ENCODE measurements at places on chromosomes 2 and 18.
A peak's percentile ranks its signal among the peaks of the same experiment; 100 is the strongest.

DNA sequence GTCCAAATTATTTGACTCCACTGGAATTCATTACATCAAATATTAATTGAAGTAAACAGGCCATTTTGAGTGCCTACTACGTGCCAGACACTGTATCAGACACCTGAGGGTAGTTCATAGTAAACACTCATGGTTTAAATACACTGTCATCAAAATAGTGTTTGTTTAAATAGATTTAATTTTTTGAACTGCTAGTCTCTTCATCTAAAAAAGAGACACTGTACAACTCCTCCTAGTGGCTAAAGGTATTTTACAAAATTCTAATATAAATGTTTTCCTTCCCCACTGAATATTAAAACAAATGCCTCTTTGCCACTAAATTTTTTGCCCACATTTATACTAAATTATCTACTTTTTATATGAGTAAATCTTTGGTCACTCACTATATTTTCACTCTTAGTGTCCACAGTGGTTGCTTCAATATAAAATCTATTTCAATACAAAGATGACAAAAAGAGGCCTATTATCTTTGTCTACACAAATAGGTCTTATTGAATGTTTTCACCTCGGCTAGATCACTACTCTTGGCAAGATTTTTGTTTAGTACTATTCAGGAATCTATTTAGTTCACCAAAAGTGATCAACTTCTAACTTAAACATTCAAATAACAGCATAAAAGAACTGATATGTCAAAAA, 122.1 kb downstream of the TMEM247 start:
- DNase-seq: no peak

DNA sequence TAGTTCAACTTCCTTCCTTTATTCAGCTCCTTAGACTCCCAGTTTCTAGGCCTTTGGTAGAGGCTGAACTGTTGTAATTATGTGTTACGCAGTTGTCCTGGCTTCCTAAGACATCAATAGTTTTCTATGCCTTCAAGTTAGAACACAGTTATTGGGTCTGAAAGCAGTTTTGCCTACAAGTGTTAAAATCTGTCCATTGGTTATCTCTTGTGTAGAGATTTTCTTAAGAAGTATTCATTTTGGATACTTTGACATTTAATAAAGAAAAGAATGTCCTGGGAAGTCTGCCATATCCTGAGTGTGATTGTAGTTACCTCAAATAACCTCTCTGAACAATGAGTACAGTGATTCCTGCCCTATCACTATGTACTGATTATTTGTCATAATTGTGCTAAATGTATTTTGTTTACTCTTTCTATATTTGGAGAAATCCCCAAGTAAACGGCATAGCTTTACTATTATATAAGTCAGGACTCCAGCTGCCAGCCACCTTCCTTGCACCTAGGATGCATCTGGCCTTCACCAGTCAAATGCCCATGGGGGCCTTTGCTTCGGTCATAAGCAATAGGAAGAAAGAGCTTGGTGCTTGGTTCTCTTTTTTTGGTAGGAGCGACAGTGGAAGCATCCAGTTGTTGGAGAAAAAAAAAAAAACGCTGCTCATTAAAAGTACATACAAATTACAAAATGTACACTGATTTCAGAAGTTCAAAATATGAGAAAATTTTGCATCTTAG, 449.5 kb upstream of the PKDCC start:
- DNase-seq: no peak

- no peak for DNase-seq
Measured at GRCh38 chr2:45210462-45211195, 201.4 kb upstream of the SIX2 start.

- DNase-seq: peak; percentile 60
Measured at GRCh38 chr2:5365871-5366461, 326.2 kb upstream of the SOX11 start.

GRCh38 chr2:111983478-111984212, 71.4 kb upstream of the TMEM87B start:
- no peak for DNase-seq

GRCh38 chr2:210762604-210763588, 206.5 kb downstream of the CPS1 start:
- DNase-seq: no peak

GRCh38 chr2:177604271-177605065, 211.9 kb downstream of the AGPS start:
- peak; percentile 56 for DNase-seq

GRCh38 chr2:68110102-68110501, 47.3 kb upstream of the C1D start:
- DNase-seq: peak; percentile 35

DNA sequence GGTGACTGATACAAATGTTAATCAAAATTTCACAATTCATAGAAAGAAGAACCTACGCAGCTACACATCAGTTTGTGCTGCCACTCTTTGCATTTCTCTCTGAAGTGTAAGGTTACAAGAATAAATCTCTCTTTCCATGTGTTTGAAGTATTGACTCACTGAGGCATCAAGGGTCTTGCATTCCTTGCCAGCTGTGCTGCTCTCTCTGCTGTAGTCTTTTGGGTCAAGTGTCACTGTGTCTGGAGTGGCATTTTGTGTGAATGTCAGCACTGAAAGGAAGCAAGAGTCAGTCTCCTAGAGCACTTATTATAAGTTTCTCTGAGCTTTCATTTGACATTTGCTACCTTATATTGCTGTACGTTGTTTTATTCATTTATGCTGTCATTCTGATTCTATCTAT, 1696.1 kb upstream of the LRRTM1 start:
- DNase-seq: no peak

DNA sequence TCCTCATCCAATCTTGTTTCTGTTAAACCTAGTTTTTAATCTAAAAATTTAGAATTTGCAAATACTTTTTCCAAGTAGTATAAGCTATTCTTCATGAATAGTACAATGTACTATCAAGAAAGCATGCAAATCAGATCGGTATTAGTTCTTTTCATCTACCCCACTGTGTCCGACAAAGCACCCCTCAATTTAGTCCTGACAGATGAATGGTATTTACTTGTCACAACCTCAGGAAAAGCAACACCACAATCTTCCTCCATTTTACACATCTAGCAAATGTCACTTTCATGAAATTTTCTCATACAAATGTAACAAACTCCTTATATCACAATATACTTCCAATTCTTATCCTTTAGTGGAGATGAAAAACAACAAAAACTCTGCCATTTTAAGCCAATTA, 163.8 kb downstream of the PDE11A start:
- DNase-seq: no peak

- DNase-seq: no peak
Measured at GRCh38 chr2:136572335-136572734, 193.0 kb upstream of the THSD7B start.

GRCh38 chr2:26072925-26073768, 39.3 kb downstream of the RAB10 start:
- peak; percentile 73 for DNase-seq

DNA sequence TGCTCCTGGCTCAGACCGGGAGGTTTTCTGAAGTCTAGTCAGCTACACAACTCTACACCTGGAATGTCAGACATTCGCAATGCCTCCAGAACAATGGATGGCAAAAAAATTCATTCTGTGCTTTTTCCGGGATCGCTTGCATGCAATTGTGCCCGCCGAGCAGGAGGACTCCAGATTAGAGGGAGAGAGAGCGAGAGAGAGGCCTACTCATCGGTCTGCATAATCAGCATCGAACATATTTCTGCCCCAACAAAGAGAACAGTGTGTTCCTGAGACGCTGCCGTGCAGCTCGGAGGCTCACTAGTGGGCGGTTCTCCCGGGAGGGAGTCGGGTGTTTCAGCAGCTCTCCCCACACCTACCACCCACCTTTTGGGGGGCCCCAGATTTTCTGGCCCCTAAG, 117.1 kb downstream of the KLHL29 start:
- DNase-seq: no peak

DNA sequence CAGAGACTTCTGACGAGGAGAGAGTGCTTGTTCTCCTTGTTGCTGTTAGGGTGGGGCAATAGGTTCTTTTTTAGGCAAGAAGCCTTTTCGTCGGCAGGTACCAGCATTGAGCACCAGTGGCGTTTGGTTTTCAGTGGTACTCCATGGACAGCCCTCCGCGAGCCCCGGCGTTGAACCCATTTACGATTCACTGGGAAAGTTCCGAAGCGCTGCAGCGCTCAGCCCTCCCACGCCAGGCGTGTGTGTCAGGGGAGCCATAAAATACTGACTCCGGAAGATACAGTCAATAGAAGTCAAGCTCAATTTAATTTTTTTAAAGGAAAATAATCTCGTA, 494 bp upstream of the ROCK1 start:
- no peak for DNase-seq

GRCh38 chr2:238774071-238774470, 73.8 kb upstream of the TWIST2 start:
- DNase-seq: no peak

GRCh38 chr18:76134628-76135027, 360.4 kb downstream of the ZNF516 start:
- DNase-seq: no peak

DNA sequence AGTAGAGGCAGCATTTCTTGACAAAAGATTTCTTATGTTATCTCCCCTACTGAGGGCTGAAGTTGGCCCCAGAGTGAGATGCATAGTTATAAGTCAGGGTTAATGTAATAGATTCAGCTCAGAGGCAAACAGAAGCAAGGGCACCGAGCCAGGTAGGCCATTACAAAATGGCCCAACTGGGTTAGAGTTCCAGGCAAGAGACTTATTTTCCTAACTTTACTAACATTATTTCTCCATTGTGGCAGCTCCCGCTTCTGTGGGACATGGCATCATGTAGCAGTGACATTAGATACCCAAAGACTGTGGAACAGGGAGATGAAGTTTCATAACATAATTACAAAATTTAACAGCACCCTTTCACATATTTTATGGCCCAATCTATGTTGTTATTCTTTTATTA, 27.1 kb downstream of the TSPYL6 start:
- DNase-seq: no peak

- no peak for DNase-seq
Measured at GRCh38 chr2:174332217-174332963, 2.4 kb upstream of the SP9 start.

DNA sequence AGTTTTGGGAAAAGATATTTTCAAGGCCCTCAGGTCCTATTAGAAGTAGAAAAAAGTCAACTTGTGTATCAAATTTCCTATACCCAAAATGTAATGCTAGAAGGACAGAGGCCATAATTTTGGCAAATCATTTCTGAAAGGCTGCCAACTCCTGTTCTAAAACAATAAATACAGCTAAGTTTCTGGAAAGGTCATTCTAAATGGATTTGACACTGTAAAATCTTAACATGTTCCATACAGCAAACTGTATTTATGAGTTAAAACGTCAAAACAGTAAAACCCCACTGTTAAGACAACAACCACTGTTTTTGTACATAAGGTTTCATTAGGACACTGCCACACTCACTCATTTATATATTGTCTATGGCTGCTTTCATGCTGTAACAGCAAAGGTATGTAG, 9.7 kb downstream of the FAM98A start:
- DNase-seq: no peak

- no peak for DNase-seq
Measured at GRCh38 chr2:118292991-118293390, 204.7 kb downstream of the INSIG2 start.

DNA sequence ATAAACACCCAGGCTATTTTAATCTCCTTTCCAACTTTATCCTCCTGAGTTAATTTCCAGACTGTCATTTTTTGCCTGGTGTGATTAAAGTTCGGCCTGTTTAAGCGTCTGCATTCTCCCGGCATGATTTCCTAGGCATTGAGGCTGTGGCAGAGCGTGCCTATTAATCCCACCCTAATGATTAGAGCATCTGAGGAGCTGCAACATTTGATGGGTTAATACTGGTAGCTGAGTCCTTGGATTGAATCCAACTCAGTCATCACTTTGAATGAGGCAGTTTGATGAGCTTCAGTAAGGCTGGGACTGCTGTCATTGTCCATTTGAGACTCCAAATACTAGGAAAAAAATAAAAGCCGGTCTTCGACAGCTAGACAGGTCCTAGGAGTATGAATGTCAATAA, 882.5 kb downstream of the SLC4A3 start:
- DNase-seq: no peak

- no peak for DNase-seq
Measured at GRCh38 chr2:24106786-24107185, 16.3 kb downstream of the PFN4 start.

DNA sequence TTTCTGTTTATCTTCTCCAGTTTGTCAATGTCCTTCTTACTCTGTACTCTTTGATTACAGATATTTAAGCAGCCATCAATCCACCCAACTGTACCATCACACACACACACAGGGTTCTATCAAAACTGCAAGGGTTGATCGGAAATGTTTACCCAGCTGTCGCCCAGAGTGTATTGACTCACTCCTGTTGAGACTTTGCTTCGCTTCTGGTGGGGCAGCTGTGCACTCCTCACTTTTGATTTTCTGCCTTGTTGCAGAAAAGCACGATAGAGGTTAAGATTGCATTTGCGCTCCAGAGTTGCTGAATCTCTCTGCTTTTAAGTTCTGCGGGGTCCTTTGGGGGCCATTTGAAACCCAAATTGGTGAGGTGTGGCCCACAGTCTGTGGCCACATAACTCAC, 216.2 kb downstream of the SETBP1 start:
- DNase-seq: no peak

- no peak for DNase-seq
Measured at GRCh38 chr2:45241061-45241561, 231.9 kb upstream of the SIX2 start.

DNA sequence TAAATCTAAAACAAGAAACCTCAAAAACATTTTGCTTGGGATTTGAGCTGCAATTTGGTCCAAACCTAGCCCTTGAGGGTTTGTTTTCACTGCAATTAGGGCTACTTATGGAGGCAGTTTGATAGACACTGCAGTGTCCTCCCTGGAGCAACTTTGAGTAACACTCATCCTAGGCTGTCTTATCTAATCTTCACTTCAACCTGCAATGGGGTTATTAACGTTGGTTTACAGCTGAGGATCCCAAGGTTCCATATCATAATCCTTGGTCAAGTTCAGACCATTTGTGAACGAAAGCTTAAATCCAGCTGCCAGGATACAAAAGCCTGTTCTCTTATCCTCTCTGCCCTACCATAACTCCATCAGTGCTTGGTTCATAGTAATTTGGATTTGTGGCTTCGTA, 2.5 kb downstream of the ANXA4 start:
- peak; percentile 65 for DNase-seq

DNA sequence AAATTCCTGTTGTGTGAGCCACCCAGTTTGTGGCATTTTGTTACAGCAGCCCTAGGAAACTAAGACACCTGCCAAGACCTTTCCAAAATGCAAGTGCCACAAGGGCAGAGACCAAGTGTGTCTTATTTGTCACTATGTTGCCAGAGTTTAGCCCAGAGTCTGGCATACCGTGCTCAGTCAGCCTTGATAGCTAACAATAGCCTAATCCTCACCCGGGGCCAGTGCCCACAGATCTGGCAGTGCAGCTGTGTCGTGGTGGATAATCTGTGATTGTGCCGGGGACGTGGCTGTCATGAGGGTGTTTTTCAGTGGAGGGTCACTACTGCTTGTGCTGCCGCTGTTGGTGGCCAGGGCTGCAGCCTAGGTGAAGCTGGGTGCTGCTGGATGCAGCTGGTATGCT, 53.5 kb downstream of the MEP1B start:
- DNase-seq: no peak

DNA sequence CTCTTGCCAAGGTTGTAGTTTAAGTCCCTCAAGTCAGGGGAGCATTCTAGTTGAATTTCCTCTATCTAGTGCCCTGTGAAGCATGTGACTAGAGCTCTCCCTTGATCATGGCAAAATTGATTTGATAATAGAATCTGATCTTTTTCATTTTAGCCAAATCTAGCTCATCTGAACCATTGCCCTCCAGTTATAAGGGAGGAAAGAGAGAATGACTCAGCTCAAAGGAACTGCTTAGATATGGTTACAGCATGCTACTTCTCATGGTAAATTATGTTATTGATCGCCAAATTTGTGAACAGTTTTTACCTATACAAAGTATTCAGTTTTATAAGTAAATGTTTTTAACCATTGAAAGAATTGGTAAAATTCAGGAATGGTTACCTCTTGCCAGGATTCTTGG, 100.8 kb downstream of the GPR39 start:
- DNase-seq: no peak

Measured in erythroblast (primary cell).